ENCODE measurements at places on chromosomes 2 and 18.
A peak's percentile ranks its signal among the peaks of the same experiment; 100 is the strongest.

- no peak for DNase-seq
Measured at GRCh38 chr2:9331704-9332103, 91.6 kb downstream of the ITGB1BP1 start.

- DNase-seq = peak; percentile 90
Measured at GRCh38 chr2:99335911-99336803, at the start of gene TXNDC9. Gene TXNDC9 (minus strand): TSS chr2:99336333. CDS start chr2:99333210, 3,123 bp downstream.

GRCh38 chr2:10435820-10436204 is 12.3 kb downstream of the ODC1 start:
- no peak for DNase-seq

DNA sequence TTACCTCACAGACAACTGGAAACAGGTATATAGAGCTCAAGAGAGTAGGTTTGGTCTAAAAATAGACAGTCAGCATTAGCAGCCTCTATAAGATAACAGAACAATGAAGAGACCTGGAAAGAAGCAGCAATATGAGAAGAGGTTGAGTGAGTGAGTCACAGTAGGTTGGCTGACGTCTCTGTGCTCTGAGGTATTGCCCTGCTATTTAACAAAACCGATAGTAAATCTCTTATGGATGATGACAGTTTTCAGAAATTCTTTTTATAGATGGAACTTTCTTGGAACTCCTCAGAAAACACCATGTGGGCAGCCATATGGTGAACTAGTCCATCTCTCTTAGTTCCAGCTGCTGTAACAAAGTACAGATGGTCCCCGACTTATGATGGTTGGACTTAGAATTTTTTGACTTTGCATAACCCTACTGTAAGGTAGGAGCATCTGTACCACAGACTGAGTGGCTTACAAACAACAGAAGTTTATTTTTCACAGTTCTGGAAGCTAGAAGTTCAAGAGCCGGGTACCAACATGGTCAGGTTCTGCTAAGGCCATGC is 123.5 kb downstream of the MBD2 start:
- no peak for DNase-seq

DNA sequence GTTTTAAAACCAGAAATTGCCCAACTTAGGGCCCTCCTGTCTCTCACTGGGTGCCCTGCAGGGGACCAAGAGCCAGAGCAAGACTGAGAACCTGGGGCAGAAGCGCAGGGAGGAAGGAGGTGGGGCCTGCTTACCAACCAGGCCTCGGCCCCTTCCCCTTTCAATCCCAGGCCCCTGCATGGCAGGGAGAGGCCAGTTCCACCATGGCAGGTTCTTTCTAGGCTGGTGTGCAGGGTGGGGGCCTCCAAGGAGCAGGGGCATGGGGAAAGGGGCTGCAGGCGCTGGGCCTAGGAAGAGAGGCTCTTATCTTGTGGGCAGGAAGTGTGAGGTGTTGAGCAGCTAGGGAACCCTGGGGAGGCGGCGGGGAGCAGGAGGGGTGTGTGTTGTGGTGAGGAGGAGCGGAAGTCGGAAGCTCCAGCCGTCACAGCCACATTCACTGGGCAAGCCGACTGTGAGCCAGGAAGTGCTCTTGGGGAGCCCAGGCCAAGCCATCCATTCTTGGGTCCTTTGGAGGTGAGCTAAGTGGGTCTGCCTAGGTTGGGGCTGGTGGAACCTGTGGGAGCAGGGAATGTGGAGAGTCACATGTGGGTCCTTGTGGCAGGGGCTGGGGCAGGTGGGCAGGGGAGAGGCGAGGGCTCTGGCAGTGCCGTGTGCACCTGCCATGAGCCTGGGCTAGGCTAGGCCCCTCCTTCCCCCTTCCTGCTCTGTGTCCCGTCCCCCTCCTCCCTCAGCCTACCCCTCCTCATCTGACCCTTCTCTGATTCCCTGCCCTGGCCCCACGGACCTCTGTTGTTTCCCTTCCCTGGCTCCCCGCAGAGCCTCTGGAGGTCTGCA is at the start of gene PSD4:
Gene PSD4 (plus strand): TSS at position 430 of the 834 bp plus-strand sequence. CDS start 8,486 bp downstream, outside the sequence.
- peak; percentile 75 for DNase-seq

DNA sequence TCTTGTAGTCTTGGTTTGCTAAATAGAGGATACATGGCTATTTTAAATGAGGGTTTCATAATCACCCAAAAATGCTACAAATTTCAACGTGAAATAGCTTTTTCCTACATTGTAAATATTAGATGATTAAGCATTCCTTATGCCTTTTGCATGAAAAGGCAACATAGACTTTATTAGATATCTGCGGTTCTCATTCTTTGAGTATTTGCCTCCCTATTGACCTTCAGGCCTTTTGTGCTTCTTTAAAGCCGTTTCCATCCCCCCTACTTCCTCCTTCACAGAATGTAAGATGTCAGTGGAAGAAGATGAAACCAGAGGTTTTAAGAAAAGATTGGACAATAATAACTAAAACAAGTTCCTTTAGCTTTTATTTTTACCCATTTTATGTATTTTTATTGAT is 144.1 kb downstream of the UBE2E3 start:
- DNase-seq = no peak

DNA sequence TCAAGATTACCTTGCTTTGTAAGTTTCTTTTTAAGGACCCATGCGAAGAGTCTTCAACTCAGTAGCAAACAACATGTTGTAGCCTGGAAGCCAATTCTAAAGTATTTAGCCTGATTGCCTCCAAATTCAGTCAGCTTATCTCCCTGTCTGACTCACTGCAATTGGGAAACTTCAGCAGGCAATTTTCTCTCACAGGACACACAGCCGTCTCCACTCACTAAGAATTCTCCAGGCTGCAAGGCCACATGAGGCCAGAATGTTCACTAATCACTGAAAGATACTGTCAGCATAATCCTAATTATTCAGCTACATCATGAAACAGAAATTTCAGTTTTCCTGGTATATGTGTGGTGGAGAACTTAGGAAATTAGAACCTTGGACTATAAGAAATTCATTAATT is 78.1 kb upstream of the PDE1A start:
- no peak for DNase-seq

DNA sequence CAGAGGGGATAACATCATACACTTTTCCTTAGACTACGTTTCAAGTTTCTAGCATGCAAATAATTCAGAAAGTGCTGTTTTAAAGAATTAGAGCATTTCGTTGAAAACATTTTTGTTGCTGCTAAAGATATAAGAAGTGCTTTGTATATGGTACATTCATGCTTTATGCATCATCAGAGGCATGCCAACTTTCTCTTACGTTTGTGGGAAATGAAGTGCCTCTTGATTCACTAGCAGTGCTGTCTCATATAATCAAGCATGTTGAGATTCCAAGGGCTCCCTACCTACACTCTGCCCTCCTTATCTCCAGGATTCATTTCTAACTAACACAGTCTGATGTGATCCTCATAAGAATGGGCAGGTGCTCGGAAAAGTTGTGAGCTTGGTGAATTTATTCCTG is 748.6 kb upstream of the DDX18 start:
- no peak for DNase-seq

GRCh38 chr18:79587779-79588635 is 91.6 kb upstream of the CTDP1 start:
- DNase-seq = no peak

DNA sequence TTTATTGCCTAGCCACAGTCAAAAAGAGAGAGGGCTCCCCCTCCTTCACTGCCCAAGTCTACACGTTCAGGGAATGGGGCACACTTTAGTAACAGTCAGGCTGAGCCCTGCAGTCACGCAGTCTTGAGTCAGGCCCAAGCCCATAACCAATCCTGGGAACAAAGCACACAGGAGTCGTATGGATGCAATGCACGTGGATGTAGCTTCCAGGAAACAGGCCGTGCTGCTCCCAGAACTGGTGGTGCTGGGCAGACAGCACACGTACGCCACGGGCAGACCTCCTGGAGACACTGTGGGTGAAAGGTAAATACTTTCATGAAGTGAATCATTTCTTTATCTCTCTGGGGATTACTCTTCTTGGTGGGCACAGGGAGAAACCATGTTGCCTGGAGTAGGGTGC is 30.0 kb upstream of the MBP start:
- no peak for DNase-seq

GRCh38 chr18:58143386-58143785 is 99.4 kb downstream of the NEDD4L start:
- DNase-seq = no peak

DNA sequence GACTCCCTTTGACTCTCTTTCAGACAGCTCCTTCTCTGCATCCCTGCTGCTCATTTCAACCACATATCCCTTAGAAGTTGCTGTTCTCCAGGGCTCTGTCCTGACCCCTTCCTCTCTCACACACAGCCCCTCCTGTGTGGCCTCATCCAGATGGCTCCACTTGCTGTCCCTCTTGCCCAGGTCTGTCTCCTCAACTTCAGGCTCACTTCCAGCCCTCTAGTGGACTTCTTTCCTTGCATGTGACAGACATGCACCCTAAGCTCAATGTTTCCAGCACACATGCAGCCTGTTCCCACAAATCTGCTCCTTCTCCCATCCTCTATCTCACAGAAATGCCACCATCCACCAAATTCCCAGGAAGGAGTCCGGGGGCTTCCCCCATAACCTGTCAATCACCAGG is 9.0 kb upstream of the MRPL19 start:
- no peak for DNase-seq

GRCh38 chr2:100978582-100979191 is 23.4 kb upstream of the RPL31 start:
- DNase-seq = no peak

DNA sequence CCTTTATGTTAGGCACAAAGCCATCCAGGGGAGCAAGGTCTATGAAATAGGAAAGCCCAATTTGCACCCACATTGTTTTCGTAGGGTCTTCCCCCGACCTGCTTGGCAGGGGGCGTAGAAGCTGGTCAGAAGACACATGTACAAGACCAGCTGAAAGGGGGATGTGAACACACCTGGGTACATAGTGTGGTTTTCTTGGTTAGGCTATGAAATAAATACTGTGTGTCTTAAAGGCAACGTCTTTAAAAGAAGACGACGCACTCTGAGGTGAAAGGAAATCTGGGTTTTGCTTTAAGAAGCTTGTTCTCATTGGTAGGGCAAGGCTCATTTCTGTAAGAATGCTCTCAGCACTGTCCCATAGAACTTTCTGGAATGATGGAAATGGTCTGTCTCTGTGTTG is 60.0 kb upstream of the KLF7 start:
- no peak for DNase-seq

DNA sequence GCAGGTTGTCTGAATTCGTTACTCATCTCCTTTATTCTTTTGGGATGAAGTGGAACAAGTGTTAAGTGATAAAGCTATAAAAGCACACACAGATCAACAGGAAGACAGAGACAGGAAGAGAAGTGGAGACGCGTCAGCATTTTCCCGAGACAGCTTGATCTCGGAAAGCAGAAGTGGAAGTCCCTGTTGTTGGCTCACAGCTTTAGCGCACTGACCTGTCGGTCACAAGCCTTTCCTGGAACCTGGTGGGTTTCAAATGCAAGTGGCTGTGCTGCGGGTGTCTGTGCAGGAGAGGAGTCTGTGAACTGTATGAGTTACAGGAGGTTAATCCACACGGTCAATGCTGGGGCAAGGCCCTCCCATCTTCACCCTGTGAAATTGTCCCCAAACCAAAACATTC is 116.6 kb upstream of the PELI1 start:
- DNase-seq = no peak

- no peak for DNase-seq
Measured at GRCh38 chr18:75112186-75113096, 96.5 kb downstream of the PTGR3 start.

GRCh38 chr2:11945139-11946126 is 199.0 kb downstream of the LPIN1 start:
- DNase-seq = no peak

DNA sequence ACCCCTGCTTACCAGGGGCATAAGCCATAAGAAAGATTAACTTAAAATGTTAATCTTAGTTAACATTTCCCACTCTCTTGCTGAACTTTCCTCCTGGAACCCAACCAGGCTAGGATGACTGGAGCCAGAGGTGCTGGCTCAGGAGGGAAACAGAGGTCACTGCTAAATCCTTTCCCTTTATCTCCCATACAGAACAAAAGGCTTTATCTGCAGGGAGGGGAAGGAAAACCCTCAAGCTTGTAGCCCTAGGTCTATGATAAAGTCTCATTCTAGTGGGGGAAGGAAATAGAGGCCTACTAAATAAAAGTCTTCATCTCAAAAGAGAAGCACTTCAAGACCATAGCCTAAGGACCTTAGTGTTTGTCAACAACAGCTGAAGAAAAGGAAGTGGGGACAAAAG is 18.6 kb downstream of the HIBCH start:
- no peak for DNase-seq

DNA sequence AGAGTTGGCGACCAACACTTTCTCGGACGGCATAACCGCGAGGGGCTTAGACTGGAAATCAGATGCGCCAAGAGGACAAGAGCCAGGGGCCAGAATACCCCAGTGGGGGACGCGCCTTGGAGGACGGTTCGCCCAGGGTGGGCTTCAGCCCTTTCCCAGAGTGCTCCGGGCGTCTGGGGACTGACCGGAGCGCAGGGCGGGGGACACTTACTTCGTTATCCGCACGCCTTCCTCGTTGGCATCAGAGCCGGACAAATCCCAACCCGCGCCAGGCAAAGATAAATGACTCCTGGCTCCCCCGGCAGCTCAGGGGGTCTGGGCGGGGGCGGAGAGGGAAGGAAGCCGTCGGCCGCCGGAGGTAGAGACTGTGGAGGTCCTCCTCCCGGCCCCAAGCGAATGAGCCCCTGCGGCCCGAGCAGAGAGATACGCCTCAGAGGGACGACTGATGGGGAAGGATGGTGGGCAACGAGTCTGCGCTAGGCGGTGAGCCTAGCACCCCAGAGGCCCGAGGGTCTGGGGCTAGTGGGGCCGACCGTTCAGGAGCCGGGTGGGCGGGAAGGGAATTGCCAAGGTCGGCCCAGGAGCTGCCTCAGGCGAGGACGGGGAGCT is 4.7 kb upstream of the SATB2 start:
- no peak for DNase-seq

- DNase-seq = no peak
Measured at GRCh38 chr2:75153221-75153620, 46.1 kb downstream of the TACR1 start.

GRCh38 chr2:203461746-203462145 is 73.4 kb downstream of the RAPH1 start:
- DNase-seq = no peak

GRCh38 chr2:8024506-8024905 is 657.4 kb upstream of the ID2 start:
- DNase-seq = no peak

DNA sequence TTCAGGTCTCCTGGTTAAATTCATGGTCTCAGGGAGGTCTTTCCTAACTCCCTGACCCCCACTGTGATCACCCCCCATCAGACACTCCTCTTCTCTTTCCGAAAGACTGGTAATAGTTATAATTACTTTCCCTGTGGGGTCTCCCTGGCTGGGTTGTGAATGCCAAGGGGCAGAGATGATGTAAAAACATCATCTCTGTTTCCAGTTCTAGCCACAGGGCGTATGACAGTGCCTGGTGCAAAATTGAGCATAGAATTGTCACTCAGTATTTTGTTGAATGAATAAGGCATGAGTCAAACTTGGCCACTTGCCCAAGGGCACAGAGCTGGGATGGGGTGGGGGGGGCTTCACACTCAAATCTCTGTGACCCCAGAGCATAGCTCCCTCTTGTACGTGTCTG is 65.2 kb downstream of the LTBP1 start:
- no peak for DNase-seq

DNA sequence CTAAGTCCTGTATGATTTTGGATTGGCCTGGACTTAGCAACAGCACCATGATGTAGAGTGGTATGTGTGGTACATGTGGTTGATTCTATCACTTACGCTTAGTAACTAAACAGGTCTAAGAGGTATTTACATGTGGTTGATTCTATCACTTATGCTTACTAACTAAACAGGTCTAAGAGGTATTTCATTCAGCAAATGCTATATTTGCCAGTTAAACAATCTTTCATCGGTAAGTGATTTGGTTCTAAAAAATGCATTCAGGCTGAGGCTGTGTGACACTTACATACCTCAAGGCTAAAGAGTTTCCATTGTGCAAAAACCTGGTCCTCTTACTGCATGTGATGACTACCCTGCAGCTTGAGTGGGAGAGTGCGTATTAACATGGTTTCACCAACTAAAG is 13.1 kb downstream of the EIF4E2 start:
- DNase-seq = no peak

Data from stimulated activated CD8-positive, alpha-beta memory T cell treated with anti-CD3 and anti-CD28 coated beads, Interleukin-4, amount 100 ng/mL, for 1 hour (primary cell).